ENCODE measurements at places on chromosomes 1 and 21. TPM values are rescaled to one million over a fixed set of nuclear protein-coding genes. Genes with fewer than 3 reads are reported as not detected.

KCNE2 gene
- not detected for total RNA-seq

CLCA4 gene
- not detected for total RNA-seq

MROH9 gene
- not detected for total RNA-seq

OR2T11 gene
- total RNA-seq = not detected

LRRC71 gene
- not detected for total RNA-seq

- DNase-seq = no peak
Observed at GRCh38 chr1:199616947-199617346, 410.6 kb upstream of the NR5A2 start.

DNA sequence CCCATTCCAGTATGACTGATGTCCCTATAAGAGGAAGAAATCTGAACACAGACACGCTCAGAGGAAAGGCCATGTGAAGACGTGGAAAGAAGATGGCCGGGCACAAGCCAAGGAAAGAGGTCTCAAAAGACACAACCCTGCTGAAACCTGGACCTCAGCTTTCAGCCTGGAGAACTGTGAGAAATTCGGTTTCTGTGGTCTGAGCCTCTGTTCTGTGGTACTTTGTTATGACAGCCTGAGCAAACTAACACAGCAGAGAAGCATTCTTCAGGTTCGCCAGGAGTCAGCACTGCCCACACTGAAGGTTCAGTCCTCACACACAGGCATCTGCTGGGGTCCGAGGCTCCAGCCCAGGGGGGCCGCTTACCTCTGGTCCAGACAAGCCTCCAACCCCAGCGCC, 37.7 kb downstream of the SEC16B start:
- no peak for DNase-seq

DNA sequence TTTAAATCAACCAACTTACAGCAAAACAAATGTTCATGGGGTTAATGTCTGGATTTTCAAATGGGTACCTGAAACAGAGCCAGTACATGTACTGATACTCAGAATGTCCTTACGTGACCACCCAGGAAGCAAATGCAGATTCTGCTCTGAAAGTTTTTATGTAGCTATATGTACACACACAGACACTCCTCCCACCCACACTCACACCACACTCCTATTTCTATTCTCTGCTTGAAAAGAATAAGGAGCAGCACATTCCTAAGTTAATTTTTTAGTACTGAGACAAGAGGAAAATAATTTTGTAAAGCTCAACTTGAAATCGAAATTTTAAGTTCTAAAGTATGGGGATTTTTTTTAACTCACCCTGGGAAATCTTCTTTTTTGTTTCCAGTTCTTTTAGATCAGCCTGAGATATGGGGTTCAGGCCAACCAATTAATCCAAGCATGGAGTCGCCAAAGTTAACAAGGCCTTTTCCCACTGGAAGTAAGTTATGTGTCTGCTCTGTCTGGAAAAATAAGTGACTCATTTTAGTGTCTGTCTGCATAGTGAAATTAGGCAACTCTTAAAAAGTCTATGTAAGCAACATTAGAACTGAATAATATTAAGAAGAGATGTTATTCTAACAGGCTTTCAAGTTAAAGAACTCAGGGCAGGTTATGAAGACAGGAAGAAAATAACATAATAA, 75.5 kb upstream of the DYNLT5 start:
- no peak for DNase-seq

GRCh38 chr1:201298396-201299381, 15.4 kb downstream of the PKP1 start:
- no peak for DNase-seq

GRCh38 chr1:203273869-203274602, 31.3 kb upstream of the BTG2 start:
- no peak for DNase-seq

GRCh38 chr1:41490911-41491310, 6.4 kb upstream of the EDN2 start:
- DNase-seq = no peak

GRCh38 chr1:106268070-106268469, 788.4 kb upstream of the PRMT6 start:
- DNase-seq = peak; percentile 76

GRCh38 chr1:186183970-186184628, 191.0 kb downstream of the TPR start:
- DNase-seq = no peak

DNA sequence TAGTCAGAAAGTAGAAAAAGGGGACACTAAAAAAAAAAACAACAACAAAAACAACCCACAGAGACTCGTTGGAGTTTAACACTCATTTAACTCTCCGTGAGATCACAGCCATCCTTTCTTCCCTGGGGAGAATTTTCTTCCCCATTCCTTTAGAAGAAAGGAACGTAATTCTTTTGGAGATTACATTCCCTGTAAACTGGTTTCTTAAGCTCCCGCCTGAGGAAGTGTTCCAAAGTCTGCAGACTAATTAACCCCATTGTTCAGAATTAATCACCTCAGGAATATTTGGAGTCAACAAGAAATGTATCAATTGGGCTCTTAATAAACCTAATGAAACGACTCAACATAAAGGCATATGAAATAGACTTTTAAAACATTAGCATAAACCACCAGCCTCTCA, 228.2 kb upstream of the CSF3R start:
- no peak for DNase-seq
